ENCODE measurements at places on chromosomes 5 and 9.

DNA sequence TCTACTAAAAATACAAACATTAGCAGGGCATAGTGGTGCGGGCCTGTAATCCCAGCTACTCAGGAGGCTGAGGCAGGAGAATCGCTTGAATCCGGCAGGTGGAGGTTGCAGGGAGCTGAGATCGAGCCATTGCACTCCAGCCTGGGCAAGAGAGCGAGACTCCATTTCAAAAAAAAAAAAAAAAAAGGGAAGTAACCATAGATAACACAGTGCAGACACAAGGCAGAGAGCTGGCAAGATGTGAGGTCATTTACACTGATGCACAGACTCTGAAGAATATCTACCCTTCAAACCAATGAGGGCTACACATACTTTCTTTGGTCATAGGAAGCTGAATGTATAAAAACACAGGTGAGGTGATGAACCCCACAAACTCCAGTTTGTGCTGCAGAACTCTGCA lies 131.9 kb downstream of the DCP2 start:
- DNase-seq, result no peak

DNA sequence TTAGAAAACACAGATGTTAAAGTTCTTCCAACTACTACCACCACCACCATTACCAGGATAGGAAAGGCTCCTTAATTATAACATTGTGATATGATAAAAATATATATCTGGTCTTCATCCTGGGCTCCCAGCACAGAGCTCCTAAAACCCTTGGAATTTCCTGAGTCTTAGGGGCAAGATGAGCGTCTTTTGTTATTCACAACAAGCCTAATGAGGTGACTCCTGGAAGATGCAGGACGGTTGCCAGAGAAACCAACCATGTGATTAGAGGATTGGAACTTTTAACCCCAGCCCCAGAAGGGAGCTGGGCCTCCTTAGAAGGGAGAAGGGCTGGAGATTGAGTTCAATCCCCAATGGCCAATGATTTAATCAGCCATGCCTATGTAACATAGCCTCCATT lies 148.0 kb upstream of the ADRA1B start:
- no peak for DNase-seq

- no peak for DNase-seq
Observed at GRCh38 chr5:170097934-170098333, 7.8 kb upstream of the FOXI1 start.

DNA sequence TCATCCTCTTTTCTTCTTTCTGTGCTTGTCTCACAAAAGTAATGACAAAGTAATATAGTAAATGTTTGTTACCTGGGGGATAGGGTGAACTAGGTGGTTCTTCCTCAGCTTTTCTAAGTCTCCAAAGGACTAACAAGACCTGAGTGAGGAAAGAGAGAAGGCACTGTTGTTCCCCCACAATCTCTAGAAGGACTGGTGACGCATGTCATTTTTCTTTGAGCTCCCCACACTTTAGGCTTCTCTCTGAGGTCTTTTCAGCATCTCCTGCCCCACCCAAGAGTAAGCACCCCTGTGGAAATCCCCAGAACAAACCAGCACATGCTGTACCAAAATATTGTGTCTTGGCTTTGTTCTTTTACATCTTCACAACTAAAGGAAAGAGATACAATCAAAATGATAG lies 2.4 kb upstream of the IL7R start:
- DNase-seq, result no peak

DNA sequence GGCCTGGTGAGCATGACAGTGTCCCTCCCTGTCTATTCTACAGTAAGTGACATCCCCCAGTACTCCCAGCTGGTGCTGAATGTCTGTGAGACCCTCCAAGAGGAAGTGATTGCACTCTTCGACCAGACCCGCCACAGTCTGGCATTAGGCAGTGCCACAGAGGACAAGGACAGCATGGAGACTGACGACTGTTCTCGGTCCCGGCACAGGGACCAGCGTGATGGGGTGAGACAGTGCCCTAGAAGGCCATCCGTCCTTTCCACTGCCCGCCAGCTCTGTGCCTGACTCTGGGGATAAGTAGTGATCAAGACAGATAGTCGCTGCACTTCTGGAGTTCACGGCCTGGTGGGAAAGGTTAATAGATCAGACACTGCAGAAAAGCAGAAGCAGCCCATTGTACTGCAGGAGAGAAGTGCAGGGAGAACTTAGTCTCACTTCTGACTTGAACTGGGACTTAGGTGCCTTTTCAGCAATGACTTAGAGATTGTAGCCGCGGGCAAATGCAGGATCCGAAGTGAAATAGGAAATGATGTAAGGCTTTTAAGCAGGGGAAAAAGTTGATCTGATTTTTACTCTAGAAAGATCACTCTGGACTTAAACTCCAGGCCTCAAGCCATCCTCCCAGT lies 28.4 kb downstream of the SH3GLB2 start:
- no peak for DNase-seq

DNA sequence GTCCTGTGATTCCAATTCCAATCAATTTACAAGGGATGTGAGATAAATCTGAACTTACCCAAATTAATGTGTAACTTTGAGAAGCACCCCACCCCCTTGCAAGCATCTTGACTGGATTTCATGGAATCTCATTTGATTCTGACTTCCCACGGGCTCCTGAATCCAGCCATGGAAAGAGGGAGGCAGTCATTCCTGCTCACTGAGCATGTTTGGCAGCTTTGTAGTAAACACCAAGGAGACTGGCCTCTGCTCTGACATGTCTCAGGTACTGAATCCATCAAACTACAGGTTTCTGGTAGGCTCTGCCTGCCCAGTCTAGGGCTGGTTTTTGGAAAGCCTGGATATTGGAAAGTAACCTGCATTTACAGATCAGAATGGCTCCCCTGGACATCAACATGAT lies 357.6 kb downstream of the ARHGEF28 start:
- no peak for DNase-seq

- DNase-seq, result no peak
Observed at GRCh38 chr5:17912794-17913193, 278.5 kb downstream of the TAF11L14 start.

Data from NCI-H1092 (cell line).